ENCODE measurements at places on chromosomes 6 and 20. TPM values are rescaled to one million over a fixed set of nuclear protein-coding genes. Genes with fewer than 3 reads are reported as not detected.

The ABHD16B gene
- not detected for total RNA-seq

- DNase-seq: peak; percentile 45
These were observed 96.2 kb downstream of the TTLL2 start for GRCh38 chr6:167420858-167421766.

GRCh38 chr6:169455470-169455869 lies 201.8 kb upstream of the THBS2 start:
- DNase-seq: no peak

- DNase-seq: peak; percentile 5
These were observed 1110.3 kb upstream of the MAP3K7 start for GRCh38 chr6:91697010-91697695.

DNA sequence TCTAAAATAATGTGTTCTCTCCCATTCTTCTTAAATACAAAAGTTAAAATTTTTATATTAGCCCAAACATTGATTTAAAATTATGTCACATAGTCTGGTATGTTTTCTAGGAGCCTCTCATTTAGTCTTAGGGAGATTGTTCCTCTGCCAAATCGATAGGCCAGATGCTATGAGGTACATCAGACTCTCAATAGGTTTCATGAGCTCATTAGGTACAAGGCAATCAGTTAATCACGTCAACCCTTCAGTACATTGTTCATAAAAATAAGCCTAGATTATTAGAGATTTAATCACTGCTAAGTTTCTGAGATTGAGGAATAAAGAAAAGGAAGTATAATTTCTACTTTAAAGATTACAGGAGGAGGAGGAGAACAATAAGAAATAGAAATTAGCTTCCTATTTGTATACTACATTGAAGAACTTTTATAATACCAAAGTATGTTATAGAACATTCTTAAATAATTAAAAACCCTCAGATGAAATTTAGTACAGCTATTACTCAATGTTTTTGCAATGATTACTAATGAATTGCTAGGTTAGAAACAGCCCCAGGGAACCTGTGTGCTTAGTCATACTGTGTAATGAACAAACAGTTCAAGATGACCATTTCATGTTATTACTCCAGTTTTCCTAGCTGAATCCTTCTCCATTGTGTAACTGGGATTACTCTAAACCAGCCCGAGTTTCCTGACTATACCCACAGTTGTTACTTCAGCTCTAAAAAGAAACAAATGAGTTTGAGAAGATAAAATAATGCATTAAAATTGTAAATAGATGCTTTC lies 117.0 kb downstream of the BMP5 start:
- no peak for DNase-seq

DNA sequence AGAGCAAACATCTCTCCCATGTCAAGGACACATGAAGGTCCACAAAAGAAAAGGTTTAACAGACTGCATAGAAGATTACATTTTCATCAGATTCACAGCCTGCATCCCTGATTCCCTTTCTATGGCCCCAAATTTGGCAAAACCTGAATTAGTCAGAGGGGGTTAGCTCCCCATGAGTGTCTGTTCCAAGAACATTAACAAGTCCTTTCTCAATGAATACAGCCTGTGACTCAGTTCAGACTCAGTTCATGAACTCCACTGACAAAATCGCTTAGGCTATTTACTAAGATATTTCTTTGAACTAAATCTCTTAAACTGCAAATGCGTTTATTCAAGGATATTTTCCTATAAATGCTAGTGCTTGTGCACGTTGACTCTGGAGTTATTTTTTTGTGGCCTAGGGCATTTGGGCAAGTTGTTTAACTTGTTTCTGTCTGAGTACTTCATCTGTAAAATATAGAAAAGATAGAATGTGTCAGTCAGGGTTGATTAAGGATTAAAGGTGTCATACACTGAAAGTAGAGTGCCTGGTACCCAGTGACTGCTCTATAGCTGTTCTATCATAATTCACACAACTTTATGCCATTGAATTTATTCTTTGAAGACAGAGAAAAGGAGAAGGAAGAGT lies 422.6 kb downstream of the HTR1B start:
- DNase-seq: no peak

Data from HT-29 (cell line).